Activated T-helper 17 cell treated with anti-CD3 and anti-CD28 coated beads, Interleukin-2, amount 50 U/mL, for 72 hours (primary cell): ENCODE measurements at places on chromosomes 12 and 14. TPM values are rescaled to one million over a fixed set of nuclear protein-coding genes. Genes with fewer than 3 reads are reported as not detected.

- no peak for ATAC-seq
Observed at GRCh38 chr12:95590775-95591174, 39.5 kb upstream of the USP44 start.

DNA sequence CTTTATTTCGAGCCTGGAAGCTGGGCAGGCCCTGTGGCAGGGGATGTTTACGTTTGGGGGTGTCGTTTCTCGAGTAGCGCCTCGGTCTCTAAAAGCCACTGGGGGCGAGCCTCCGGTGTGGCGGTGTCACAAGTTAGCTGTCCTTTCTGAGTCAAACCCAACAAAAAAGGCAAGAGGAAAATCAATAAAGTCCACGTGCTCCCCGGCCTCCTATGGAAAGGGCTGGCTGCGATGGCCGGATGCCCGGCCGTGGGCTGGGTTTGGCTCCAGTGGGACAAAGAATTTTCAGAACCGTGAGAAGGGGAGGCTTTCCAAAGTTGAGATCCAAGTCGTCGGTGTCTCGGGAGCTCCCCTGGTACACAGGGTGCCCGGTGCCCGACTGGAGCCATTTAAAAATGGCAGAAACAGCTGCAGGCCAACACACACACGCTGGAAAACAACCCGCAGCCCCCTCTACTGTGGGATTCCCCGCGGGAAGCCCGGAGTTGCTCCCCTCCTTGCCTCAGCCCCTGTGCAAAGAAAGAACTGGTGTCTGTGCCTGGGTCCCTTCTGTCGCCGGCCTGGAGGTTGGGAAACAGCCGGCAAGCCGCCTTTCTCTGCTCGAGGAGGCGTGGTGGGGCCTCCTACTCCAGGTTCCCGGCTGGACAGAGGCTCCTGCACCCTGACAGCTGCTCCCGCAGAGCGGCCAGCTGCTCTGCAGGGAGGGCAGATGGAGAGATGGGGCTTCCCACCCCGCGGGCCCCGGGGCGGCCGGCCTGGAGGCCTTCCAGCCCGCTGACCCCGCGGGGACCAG is 1.9 kb downstream of the BCL7A start:
- no peak for ATAC-seq

GRCh38 chr12:113066813-113067400 is 10.4 kb downstream of the DTX1 start:
- ATAC-seq, result no peak

- ATAC-seq, result no peak
Observed at GRCh38 chr12:47757840-47758583, 668 bp downstream of the RAPGEF3 start.

GRCh38 chr14:98114122-98114895 is 1157.7 kb downstream of the BCL11B start:
- ATAC-seq, result peak; percentile 43

GRCh38 chr12:46657453-46658411 is 168.1 kb downstream of the SLC38A4 start:
- no peak for ATAC-seq

DNA sequence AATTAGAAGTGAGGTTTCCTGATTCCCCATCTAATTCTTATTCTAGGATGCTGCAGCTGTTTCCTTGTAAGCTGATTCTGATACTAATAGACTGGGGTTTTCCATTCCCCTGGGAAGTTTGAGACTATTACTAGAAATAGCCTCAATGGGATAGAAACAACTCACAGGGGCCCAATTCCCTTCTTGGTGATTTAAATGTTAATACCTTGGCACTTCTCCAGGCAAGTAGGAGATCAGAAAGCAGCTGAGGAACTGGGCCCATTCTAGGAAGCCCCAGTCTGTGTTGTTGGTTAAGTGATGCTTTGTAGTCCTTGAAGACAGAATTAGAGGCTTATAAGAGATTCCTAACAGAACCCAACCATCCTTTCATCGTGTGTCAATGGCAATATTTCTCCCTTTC is 407.0 kb upstream of the SEL1L start:
- no peak for ATAC-seq

- no peak for ATAC-seq
Observed at GRCh38 chr12:80269803-80270552, 170.6 kb downstream of the OTOGL start.

DNA sequence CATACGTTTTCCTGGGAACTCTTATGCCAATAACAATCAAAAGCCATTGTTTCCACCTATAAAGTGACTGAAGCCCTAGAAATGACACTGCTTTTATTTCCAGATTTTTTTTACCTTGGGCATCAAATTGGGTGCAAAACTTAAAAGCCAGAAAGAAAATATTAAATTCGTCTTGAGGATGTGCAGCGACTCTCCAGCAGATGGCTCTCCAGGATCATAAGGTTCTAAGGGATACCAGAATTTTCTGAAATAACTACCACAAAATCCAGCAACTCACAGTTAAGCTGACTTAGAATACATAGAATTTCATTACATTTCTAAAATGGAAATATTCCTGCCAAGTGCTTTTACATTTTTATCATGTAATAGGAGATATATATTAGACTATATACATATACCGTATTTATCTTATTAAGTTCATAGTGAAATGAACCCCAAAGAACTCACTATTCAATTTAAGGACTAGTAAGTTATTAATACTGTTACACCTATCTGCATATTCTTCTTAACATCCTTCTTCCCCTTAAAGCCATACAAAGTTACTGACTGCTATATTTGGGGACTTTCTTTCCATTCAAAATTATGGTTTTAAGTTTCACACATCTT is 44.0 kb downstream of the ARMH4 start:
- ATAC-seq, result no peak

The CLEC1A gene
- total RNA-seq, result not detected

The PTPRR gene
- not detected for total RNA-seq

The PARP2 gene
- total RNA-seq, result 65.3 TPM

The CLMN gene
- total RNA-seq, result 0.95 TPM

The RTRAF gene
- 138 TPM for total RNA-seq

The EML5 gene
- total RNA-seq, result 1.6 TPM

The CLEC9A gene
- total RNA-seq, result not detected
